ENCODE measurements at places on chromosomes 16 and 17.

DNA sequence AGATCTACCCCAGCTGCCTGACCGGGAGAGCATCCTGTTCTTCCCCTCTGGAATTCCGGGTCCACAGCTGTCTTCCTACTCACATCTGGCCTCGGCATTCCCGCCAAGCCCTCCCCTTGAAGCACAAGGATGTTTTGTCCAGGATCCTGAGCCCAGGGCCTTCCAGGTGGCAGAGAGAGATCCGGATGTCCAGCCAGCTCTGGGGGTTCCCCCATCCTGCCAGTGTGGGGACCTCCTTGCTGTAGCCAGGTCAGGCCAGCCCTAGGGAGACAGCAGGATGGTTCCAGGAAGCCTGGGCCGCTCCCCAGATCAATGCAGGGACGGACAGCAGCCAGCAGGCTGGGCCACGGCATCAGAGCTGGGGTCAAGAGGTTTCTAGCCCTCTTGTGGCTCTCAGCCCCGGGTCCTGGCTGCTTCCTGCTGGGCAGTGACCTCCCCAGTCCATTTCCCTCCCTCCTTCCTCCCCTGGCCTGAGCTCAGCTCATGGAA, 55.3 kb downstream of the SOCS3 start:
- DNase-seq: no peak

DNA sequence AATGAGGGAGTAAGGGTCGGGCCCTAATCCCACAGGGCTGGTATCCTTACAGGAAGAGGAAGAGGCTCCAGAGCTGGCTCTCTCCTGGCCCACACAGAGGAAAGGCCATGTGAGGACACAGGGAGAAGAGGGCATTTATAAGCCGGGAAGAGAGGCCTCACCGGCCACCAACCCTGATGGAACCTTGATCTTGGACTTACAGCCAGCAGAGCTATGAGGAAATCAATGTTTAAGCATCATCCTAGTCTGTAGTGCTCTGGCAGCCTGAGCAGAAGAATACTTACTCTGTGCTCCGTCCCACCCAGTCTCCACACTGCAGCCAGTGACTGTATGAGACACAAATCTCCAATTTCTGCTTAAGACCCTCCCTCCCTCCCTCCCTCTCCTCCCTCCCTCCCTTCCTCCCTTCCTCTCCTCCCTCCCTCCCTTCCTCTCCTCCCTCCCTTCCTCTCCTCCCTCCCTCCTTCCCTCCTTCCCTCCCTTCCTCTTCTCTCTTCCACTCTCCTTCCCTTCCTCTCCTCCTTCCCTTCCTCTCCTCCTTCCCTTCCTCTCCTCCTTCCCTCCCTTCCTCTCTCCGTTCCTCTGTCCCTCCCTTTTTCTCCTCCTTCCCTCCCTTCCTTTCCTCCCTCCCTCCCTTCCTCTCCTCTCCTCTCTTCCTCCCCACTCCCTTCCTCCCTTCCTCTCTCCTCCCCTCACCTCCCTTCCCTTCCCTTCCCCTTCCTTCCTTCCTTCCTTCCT, 8.9 kb upstream of the TMEM220 start:
- DNase-seq: no peak

GRCh38 chr16:77946823-77947222, 75.5 kb upstream of the CLEC3A start:
- no peak for DNase-seq

DNA sequence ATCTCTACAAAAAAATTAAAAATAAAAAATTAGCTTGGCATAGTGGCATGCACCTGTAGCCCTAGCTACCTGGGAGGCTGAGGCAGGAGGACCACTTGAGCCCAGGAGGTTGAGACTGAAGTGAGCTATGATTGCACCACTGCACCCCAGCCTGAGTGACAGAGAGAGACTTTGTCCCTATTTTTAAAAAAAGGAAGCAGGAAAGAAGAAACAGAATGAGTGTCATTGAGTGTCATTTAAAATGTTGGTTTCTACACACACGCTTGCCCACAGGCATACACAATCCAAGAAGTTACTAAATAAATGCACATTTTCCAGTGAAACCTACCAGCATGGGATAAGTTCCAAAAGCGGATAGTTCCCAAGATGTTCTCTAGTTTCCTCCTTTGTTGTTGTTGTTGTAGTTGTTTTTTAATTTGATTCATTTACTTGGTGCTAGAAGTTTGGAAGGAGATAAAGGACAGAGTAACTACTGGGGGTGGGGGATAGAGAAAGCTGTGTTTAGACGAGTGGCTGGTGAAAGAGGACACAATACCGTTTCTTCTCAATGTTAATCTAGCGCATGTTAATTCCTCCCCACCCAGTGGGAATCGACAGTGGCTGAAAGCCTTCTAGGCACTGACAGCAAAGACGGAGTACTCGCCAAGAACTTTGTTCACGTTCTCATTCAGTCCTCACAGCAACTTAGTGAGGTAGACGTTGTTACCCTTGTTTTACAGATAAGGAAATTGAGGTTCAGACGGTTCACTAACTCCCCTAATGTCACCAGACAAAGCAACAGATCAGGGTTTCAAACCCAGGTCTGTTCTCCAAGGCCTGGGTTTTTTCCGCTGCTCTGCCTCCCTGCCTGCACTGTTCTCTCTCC, 17.3 kb downstream of the MRPS23 start:
- no peak for DNase-seq

GRCh38 chr16:81449899-81450608, 5.4 kb downstream of the CMIP start:
- no peak for DNase-seq

- DNase-seq: no peak
Observed at GRCh38 chr17:80876950-80877728, 114.5 kb upstream of the CHMP6 start.

- DNase-seq: no peak
Observed at GRCh38 chr16:52113533-52114183, 433.3 kb downstream of the TOX3 start.

DNA sequence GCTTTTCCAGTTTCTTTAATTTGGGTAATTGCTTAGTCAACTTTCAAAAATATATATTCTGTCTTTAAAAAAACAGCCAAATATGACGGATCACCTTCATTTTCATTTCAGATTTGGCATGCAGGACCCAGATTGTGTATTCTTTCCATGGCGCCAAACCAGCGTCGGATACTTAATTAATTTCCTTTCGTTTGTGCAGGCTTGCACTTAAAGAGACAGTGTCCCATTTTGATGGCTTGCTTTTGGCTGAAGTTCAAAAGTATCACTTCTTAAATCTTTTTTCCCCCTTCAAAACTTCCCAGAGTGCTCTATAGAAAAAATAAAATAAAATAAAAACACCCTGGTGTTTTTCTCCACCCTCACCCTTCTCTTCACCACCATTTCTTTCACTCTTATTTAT, 394.5 kb upstream of the SOX9 start:
- no peak for DNase-seq

DNA sequence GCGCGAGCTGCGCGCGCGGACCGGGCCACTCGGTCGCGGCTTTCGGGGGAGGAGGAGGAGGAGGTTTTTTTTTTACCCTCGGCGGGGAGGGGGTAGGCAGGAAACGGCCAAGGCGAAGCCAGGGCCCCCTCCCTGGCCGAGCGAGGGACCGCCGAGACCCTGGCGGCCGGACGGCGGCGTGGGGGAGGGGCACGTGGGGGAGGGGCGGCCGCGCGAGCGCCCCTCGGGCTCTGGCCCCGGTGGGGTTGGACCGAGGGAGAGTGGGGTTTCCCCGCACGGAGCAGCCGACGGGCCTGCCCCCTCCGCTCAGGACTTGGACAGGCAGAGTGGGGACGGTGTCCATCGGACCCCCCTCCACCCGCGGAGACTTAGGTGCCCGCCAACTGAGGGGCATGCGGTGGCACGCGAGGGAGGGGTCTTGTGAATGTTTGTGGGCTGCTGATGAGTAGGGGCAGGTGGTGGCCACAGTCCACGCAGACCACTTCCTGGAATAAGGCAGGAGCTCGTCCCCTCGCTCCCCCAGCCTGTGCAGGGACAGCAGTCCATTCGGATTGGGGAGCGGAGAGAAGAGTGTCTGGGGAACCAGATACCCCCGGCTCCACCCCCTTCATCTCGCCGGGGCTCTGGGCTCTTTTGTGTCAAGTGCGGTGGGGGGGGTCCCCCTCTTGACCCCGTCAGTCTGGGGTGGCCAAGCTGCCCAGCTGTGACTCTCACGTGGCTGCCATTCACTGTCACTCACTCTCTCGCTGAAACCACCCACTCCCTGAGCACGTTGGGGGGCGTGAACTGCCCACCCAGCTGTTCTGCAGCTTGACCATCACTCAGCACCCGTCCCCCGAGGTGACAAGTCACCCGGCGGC, 3.0 kb upstream of the CHD3 start:
- DNase-seq: peak; percentile 36

- peak; percentile 32 for DNase-seq
Observed at GRCh38 chr17:8994319-8994718, 27.0 kb upstream of the NTN1 start.

DNA sequence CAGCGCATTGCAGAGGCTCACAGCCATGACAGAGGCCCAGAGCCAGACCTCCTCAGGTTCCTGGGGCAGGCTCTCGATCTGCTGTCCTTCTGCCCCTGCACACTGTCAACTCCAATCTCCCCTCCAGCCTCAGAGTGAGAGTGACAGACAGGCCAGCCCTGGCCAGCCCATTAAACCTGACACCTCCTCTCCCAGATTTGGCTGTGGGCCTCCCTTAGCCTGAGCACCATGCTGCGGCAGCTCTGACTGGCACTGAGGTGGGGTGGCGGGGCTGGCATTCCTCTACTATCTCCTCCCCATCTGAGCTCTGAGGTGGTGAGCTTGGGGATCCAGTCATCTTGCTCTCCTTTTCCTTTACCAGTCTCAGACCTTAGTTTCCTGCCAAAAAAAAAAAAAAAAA, 15.5 kb upstream of the C1QL1 start:
- DNase-seq: no peak

DNA sequence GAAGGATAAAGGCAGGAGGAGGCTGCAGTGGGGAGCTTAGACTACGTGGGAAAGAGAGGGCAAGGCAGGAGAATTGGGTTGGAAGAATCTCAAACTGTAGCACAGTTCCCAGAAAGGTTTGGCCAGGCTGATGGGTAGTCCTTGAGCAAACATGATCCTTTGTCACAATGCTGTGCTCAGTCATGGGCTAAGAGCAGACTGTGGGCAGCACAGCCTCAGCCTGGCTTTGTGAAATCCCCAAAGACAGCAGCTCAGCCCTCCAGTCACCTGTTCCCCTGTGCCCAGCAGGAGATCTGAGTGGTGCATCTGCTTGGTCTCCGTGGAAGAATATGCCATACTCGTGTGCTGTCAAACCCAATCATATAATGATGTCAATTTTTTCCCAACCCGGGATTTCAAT, 10.6 kb upstream of the ENGASE start:
- DNase-seq: no peak

DNA sequence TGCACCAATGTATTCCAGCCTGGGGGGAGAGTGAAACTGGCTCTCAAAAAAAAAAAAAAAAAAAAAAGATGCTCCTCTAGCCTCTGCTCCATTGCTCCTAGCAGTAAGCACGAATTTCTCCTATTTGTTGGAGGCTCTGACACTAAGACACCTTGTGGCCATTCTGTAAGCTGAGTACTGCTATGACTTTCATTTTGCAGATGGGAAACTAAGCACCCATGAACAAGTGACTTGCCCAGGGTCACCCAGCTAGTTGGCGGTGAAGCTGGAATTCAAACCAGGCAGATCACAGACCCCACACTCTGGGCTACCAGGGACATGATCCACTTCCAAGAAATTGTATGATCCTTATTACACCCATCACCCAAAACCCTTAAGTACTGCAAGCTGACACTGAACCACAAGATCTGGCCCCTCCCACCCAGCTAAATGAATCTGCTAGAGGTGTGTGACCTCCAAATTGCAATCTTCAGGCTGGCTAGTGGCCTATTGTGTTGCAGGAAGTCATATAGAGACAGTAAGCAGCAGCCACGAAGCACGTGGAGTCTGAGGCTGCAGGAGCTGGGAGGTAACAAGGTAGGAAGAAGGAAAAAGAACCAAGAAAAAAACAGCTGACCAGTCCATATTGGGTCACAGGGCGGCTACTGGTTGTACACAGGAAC, 209.4 kb downstream of the XYLT1 start:
- no peak for DNase-seq

DNA sequence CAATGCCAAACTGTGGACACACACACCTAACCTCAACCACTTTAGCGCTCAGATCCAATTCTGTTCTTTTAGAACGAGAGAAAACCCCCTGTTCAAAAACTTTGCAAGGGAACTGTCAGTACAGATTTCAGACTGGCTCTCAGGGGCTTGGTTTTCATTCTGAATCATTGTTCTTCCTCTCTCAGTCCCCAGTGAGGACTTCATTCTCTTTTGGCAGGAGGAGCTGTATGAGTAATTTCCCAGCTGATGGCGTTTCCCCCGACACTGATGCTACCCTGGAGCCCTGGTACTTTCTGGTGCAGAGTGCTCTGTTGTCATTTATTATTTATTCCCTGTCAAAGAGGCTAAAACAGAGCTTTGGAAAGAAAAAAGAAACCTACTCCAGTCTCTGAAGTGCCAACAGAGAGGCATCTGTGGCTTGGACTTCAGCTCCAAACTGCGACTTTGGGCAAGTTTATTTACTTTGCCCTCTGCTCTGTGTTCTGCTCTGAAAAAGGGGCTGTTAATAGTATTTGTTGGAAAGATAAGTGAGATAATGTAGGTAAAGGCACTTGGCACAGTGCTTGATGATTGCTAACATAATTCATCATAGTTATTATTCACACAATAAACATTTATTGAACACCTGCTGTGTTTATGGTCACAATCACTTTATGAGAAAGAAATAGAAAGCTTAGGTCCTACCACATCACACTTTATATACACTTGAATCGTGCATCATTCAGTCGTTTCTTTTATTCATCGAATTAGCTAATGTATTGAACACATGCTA, 28.3 kb downstream of the ETV4 start:
- peak; percentile 58 for DNase-seq

GRCh38 chr16:4687946-4688673, 5.3 kb upstream of the NUDT16L1 start:
- DNase-seq: no peak

DNA sequence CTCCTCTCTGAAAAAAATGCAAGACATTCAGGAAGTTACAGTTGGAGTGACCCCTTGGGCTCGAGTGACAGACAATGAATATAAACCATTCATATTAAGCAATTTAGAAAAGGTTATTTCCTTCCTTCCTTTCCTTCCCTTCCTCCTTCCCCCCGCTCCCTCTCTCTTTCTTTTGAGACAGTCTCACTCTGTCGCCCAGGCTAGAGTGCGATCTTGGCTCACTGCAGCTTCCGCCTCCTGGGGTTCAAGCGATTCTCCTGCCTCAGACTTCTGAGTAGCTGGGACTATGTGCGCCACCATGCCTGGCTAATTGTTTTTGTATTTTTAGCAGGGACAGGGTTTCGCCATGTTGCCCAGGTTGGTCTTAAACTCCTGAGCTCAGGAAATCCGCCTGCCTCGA, 13.2 kb downstream of the PSMD12 start:
- no peak for DNase-seq

- DNase-seq: no peak
Observed at GRCh38 chr16:54094641-54095040, 191.9 kb downstream of the IRX3 start.

GRCh38 chr16:85178006-85178591, 65.8 kb upstream of the CIBAR2 start:
- DNase-seq: no peak

GRCh38 chr17:68614718-68615117, 13.6 kb upstream of the FAM20A start:
- DNase-seq: no peak

- peak; percentile 41 for DNase-seq
Observed at GRCh38 chr16:68707340-68708152, 29.5 kb upstream of the CDH1 start.

Measured in astrocyte of the spinal cord (primary cell).